ENCODE measurements at places on chromosomes 4 and X.
A peak's percentile ranks its signal among the peaks of the same experiment; 100 is the strongest.

DNA sequence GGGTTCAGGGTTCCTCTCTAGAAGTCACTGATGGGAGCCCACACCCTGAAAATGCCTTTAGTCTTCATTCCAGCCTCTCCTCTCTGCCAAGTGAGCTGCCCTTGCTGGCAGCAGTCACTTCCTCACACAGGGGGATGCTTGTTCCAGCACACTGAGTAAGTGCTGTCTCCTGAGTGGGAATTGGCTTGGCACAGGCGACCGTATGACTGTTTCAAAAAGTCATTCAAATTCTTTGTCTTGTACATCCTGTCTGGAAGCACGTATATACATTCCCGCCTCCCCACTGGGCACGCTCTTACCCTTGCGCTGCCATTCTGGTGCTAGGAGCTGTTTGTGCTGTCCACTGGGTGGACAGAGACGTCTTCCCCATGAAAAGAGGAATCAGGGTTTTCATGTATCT, 40.2 kb upstream of the CD99 start:
- no peak for DNase-seq

DNA sequence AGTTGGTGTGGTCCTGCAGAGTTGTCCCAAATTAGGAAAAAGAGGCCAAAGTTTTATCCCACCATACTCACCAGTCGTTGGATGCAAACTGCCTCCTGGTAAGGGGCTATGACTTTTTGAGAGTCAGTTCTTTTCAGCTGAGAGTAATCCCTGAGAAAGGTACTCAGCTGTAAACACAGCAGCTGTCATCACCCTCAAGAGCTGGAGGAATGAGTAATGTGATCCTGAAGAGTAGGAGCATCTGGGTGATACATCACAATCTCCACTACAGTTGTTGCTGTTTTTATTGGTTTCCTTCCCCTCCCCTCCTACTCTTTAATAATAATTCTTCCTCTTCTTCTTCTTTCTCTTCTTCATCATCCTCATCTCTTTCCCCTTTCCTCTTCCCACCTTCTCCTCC, 5.7 kb downstream of the MAGEE1 start:
- DNase-seq, result no peak

DNA sequence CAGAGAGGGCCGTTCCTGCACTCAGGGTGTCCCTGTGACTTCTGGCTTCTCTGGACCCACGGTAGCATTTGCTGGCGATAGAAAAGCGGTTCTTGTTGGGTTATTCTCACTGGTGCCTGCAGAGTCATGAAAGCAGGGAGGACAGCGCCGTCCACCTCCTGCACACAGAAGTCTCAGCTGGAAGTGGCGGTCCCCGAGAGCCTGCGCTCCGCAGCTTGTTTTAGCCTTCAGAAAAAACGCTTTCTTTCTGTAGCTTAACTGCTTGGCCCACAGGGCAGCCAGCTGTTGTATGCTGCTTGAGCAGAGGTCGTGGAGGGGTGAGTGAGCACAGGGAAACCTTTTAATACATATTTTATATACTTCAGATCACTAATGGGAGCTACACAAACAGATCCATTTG, 400.7 kb upstream of the FAT1 start:
- no peak for DNase-seq

DNA sequence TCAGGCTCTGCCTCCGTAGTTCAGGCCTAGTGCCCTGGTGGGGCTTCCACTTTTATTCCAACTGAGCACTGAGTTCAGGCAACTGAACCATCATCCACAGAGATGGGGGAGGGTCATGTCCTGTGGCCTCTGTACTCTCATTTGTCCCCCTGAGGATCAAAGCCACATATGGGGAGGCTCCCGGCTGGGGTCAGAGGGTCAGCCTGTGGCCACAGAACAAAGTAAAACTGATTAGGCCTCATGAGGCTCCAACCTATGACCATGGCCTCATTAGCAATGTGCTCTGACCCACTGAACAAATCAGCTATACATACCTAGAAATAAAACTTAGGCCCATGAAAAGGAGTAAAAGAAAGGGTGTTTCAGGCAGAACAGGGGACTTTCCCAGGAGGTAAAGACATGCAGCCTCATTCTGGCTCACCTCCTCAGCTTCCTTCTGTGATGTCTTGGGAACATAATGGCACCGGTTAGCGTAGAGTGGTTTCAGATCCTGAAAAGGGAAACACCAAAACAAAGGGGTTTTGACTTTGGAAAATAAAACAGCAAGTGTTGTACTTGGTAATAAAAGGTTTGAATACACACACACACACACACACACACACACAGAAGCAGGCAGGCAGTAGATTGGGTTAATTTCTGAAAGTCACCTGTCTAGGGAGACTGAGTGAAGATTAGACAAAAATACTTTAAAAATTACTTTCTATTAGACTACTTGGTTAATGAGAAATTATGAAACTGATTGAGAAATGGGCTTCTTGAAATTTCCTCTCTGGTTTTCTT, 24.3 kb downstream of the TMEM255A start:
- no peak for DNase-seq

- peak; percentile 54 for DNase-seq
Observed at GRCh38 chr4:186190581-186191199, 677 bp upstream of the CYP4V2 start.

GRCh38 chr4:114208574-114209151, 229.2 kb upstream of the ARSJ start:
- no peak for DNase-seq

- no peak for DNase-seq
Observed at GRCh38 chrX:14802943-14803710, 69.7 kb downstream of the FANCB start.

GRCh38 chrX:10166731-10167151, 10.0 kb downstream of the CLCN4 start:
- no peak for DNase-seq

DNA sequence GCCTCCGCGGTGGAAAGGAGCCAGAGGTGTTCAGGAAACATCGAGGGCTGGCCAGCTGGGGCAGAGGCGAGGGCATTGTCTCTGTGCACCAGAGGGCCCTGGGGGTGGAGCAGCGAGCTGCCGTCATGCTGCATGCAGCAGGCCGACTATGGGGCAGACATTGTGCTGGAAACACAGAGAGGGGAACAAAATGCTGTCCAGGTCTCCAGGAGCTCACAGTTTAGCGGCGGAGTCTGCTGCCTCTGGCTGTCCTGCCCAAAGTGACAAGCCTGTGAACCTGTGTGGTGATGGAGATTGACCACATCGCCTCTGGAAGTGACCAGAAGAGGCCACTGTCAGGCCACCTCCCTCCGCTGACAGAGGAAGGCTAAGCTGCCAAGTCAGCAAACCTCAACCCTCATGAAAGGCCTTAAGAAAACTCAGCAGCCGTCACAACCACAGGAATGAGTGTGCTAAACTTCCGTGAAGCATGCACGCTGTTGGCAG, 20.1 kb upstream of the SASH3 start:
- DNase-seq, result peak; percentile 77

All from activated CD8-positive, alpha-beta T cell treated with anti-CD3 and anti-CD28 coated beads for 36 hours (primary cell).